ENCODE measurements at places on chromosomes 4 and X. TPM values are rescaled to one million over a fixed set of nuclear protein-coding genes. Genes with fewer than 3 reads are reported as not detected.

DNA sequence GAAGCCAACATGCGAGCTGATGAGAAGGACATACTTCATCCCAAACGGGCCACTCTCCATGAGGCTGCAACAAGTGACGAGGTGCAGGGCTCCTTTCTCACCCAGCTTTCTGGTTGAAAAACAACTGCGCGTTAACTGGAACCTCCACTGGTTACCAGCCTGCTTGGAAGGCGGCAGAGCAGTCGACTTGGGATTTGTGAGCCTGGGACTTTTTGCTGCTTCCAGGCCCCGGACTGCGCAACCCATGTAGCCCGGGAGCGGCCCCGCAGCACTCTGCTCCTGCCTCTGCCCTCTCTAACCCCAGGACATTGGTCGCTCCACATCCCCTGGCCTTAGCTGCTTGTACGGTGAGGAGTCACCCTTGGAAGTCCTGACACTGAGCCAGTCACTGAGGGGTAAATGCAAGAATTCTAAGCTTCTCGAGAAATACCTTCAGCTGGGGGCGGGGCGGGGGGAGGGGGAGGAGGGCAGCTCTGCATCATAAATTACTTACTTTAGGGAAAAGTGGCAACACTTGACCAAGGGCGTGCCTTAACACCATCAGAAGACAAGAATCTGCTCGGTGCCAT, 72.7 kb downstream of the MTMR1 start:
- no peak for DNase-seq

Gene SHROOM4
- total RNA-seq, result not detected

Gene PRSS12
- total RNA-seq, result not detected

DNA sequence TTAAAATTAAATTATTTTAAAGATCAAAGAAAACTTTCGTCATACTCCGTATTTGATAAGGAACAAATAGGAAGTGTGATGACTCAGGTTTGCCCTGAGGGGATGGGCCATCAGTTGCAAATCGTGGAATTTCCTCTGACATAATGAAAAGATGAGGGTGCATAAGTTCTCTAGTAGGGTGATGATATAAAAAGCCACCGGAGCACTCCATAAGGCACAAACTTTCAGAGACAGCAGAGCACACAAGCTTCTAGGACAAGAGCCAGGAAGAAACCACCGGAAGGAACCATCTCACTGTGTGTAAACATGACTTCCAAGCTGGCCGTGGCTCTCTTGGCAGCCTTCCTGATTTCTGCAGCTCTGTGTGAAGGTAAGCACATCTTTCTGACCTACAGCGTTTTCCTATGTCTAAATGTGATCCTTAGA, at the start of gene CXCL8:
TSS of gene CXCL8 (plus strand) at position 217 of the 426 bp plus-strand sequence. CDS start at position 307, 90 bp downstream.
- DNase-seq, result no peak

- DNase-seq, result no peak
Observed at GRCh38 chrX:77658886-77659285, 127.1 kb downstream of the ATRX start.

Gene AWAT2
- not detected for total RNA-seq

Gene CT47C1
- total RNA-seq, result not detected

- no peak for DNase-seq
Observed at GRCh38 chrX:47489507-47490275, 6.7 kb upstream of the ZNF41 start.

Gene SLC4A4
- total RNA-seq, result 1.5 TPM

Gene PHF8
- 39.6 TPM for total RNA-seq

DNA sequence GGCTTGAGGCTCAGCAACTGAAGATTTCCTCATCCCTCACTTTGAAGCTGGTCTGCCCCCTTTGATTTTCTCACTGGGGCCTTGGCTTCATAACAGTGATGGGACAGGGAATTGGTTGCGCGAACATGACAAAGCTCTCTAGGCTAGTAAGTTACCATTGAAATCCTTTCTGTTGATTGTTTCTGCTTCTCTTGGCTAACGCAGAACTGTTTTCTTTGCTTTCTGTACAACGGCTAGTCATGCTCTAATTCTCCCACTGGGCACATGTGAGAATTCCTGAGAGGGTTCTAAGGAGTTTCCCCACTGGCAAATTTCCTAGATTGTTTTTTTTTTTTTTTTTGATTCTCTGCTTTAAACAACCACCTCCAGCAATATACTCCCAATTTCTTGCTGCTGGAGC, 738.6 kb downstream of the PCDH7 start:
- DNase-seq, result no peak

Gene SORBS2
- not detected for total RNA-seq

Data from activated CD4-positive, alpha-beta T cell treated with anti-CD3 and anti-CD28 coated beads, Interleukin-2, amount 10 ng/mL, durations not matched to agents 7 days and 5 days (primary cell).